DMS 273 treated with DMSO at 0.1 percent for 48 hours (cell line): ENCODE measurements at places on chromosomes 4 and X.

DNA sequence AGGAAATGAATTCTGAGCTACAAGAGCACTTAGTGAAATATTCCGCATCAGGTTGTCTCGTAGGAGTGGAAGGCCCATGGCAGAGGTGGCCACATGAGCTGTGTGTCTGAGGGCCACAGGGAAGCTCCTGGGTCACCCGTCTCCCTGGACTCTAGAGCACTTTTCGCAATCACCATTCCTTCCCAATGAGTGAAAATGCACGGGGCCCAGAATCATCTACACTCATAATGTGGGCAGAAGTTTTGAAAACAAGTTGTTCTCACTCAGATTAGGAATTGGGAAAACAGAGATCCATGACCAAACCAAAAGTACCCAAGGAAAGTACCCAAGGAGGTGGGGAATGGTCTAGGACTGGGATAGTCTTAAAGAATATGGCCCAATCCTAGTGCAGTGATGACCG is 94.4 kb downstream of the SCD5 start:
- no peak for DNase-seq

GRCh38 chr4:8177552-8177951 is 18.9 kb upstream of the ABLIM2 start:
- no peak for DNase-seq

GRCh38 chr4:156870131-156870530 is 101.5 kb downstream of the PDGFC start:
- no peak for DNase-seq

DNA sequence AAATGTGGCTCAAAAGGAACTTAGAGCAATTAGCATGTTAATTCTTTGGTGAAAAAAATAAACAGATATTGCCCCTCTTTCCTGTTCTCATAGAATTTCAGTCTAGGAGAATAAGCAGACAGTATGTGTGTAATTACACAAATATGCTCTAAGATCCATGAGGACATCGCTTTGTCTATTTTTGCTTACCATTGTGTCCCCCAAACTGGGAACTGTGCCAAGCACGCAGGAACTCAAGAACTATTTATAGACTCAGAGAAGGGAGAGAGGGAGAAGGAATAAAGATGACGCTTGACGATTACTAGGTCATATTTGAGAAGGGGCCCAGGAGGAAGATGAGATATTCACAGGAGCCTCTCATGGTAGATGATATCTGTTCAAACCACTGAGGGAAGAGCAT is 692.6 kb downstream of the RAB28 start:
- DNase-seq = no peak

GRCh38 chr4:55574252-55574651 is 17.8 kb downstream of the PDCL2 start:
- no peak for DNase-seq

GRCh38 chrX:130053236-130053635 is 57.1 kb downstream of the ELF4 start:
- DNase-seq = no peak
